GM12892 (cell line): ENCODE measurements at places on chromosomes 12 and 14.
A peak's percentile ranks its signal among the peaks of the same experiment; 100 is the strongest.

DNA sequence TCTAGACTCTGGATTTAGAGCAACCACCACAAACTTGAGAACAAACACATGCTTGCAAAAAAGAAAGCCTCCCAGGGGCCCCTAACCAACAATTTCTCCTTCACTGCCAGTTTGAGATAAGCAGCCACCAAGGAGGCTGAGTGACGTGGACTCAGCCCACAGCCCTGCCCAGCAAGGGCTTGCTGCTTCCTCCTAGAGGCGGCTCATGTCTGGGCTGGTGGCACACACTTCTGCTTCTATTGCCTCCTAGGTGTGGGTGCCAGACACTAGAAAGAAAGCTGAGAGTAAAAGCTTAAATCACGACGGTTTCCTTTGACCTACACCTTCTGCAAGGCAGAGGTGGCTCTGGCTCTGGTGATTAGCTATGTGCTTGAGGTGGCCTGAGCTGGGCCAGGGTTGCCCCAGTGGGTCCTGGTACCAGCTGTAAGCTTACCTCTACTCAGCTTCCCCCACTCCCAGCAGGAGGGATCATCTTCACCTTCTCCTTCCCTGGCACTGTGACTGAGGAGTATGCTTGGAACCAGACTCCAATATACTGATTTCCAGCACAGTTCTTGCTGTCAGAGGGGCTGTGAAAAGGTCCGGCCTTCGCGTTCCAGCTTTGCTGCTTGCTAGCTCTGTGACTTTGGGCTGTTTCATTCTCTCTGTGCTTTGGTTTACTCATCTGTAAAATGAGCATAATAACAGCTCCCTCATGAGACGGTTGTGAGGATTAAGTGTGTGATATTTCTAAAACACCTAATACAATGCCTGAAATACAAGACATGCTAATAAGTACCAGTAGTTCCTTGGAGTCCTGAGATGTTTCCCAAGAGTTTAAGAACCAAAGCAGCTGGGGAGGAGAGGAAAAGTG is 89.7 kb upstream of the PARP11 start:
- no peak for DNase-seq

DNA sequence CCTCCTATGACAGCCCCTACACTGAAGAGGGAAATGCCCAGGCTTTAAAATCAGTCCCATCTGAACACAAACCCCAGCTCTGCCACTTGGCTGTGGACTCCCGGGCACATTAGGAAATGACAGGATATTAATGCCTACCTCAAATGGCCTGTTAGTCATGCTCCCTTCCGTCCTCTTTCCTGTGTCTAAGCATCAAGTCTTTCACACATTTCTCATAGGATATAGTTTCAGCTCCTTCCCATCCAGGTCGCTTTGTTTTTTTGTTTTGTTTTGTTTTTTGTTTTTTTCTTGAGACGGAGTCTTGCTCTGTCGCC is 16.1 kb downstream of the PLEK2 start:
- DNase-seq: no peak

DNA sequence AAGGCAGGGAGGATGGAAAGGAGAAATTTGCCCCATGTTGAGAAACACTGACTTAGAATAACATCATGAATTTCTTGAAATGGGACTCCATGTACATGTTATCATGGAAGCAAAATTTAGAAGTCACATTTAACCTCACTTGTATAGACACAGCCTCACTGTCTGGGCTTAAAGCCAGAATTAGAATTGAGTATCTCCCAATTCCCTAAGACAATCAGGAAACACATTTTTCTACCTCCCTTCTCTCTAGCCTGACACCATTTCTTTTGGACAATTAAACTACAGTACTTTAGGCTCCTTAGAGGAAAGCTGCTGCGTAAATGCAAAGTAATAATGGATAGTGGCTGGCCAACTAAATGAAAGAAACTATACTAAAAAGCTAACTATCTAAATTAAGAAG is 795.5 kb downstream of the C12orf50 start:
- no peak for DNase-seq

DNA sequence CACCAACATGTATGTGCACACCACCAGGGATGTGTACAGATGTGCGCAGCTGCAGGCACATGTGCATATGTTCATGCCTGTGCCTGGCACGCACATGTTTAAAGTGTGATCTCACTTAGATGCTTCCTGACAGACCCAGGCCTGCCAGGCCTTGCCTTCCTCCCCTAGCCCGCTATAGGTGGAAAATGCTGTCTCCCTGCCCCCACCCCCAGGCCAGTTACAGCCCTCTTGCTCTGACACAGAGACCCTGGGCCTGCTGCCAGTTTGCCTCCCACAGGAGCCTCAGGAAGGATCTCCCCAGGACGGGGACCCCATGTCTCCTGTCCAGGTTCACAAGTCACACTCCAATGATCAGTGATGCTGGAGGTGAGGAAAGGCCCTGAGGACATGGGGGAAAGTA is 21.6 kb downstream of the FIGNL2 start:
- DNase-seq: no peak

- no peak for DNase-seq
Observed at GRCh38 chr12:108187831-108188230, 58.7 kb downstream of the WSCD2 start.

- DNase-seq: no peak
Observed at GRCh38 chr14:91884664-91885063, 17.3 kb upstream of the TC2N start.

GRCh38 chr12:124399622-124400021 is 104.7 kb downstream of the RFLNA start:
- peak; percentile 62 for DNase-seq

- no peak for DNase-seq
Observed at GRCh38 chr12:124726596-124727263, 136.9 kb downstream of the SCARB1 start.

DNA sequence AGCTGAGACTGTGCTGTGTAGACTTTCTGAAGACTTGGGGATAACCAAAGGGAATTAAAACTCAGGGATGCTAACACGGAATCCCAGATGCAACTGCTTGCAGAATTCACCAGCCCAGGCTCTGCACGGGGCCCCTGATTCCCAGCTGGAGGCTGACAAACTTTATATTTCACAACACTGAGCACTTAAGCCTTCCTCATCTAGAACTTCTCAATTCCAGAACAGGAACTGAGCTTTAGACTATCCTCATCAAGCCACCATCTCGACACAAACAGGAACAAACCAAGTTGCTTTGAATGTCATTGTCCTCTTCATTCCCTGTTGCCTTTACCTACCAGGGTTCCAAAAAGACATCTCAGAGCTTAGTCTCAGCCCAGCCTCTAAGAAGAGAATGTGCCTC is 22.2 kb downstream of the CCDC63 start:
- no peak for DNase-seq

DNA sequence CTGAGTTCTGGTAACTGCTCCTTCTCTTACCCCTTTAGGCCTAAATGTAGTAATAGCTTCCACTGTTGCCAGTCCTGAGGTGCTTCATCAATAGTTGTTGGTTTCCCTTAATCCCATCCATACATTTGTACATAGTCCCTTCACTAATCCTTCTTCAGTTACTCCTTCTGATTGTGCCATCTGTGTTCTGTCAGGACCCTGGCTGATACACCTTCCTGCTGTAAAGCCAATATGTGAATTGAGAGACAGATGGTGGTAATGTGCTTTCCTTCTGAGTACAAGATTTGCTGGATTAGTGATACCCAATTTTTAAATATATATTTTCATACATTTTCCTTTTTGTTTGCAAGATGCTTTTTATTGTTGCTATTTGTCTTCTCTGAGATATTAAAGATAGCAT is 66.4 kb downstream of the OTOGL start:
- DNase-seq: no peak

GRCh38 chr14:66974397-66975025 is 214.7 kb upstream of the GARIN2 start:
- no peak for DNase-seq

DNA sequence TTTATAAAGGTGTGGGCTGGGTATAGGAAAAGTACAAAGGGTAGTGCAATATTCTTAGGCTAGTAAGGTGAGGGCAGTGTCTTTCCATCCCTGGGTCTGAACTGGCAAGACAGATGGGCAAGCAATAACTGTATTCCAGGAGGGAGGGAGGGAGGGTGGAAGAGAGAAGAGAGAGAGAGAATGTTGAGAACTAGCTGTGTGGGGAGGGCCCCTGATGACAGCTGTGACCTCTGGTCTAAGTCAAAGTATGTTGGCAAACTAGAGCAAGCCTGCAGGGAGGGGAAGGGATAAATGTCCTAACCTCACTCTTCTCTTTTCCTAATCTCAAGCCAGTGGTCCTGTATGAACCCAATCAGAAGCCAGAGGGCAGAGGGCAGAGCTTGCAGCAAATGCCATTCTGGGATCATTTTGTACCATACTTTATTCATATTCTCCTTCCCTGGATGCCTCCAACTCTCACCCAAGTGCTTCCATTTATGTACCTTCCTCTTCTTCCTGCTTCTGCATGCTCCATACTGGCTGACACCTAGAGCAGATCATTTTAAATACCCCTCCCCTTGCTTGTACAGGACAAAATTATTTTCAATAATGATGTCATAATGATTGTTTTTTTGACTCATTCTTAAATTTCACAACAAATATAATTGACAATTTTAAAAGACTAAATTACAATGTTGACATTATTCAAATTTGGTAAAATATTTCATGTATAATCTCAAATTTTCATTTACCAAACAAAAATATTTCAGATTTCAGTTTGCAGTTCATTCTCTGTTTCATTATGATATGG is 75.9 kb downstream of the AKAP6 start:
- no peak for DNase-seq

GRCh38 chr12:124995200-124995961 is 1.9 kb downstream of the BRI3BP start:
- no peak for DNase-seq

GRCh38 chr12:12997734-12998133 is 2.3 kb downstream of the HEBP1 start:
- DNase-seq: no peak

GRCh38 chr14:21768116-21768874 is 94.7 kb upstream of the OR4E1 start:
- no peak for DNase-seq

- DNase-seq: no peak
Observed at GRCh38 chr12:2290516-2291065, 237.8 kb downstream of the CACNA1C start.

- DNase-seq: no peak
Observed at GRCh38 chr12:124949779-124950728, 35.6 kb upstream of the UBC start.

DNA sequence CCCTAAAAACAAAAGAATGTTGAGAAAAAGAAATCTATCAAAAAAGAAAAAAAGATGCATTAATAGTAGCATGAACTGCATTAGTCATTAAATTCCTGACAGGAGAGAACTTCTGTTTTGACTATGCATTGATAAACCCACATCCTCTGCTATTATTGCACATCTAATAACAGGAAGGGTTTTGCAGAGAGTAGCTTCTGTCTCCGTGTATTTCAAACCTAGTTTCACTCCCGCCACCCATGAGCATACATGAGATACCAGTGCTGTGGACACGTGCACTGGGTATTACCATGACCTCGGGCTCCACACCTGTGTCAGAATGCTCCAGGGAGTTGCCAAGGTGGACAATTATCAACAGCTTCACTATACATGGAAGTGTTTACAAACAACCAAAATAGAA is 449.1 kb upstream of the SOX5 start:
- DNase-seq: no peak

DNA sequence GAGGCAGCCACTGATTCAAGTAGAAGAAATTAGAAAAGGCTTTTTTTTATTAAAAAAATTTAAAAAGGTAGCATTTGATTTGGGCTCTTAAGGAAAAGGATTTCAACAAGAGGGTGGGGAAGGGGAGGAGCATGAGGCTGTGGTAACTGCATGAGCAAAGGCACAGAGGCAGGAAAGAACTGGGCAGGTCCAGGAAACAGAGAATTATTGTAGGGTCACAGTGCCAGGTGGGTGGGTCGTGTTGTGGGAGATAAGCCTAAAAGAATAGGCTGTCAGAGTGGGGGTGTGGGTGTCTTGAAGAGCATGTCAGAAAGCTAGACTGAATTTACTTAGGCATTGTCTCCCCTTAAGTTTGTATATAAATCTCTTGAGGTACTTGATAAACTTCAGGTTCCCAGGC is 7.8 kb downstream of the LIMA1 start:
- no peak for DNase-seq

GRCh38 chr12:98752726-98753125 is 107.6 kb downstream of the APAF1 start:
- no peak for DNase-seq

- DNase-seq: no peak
Observed at GRCh38 chr14:74867673-74868072, 8.3 kb downstream of the PROX2 start.

DNA sequence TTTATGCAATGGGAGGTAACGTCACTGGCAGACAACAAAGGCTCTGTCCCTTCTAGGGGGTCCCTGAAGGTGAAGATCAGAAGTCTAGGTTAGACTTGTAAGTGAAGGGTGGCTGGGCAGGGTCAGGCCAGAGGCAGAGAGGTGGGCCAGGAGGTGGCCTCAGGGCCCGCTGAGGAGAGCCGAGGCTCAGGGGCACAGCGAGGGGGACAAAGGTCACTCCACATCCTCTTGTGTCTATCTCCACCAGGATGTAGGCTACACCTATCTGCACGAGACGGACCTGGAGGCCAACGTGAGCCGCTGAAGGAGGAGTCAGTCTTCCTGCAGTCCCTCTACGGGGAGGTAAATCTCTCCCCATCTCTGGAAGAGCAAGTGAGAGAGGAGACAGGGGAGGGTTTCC is 20.3 kb downstream of the KRT85 start:
- no peak for DNase-seq

DNA sequence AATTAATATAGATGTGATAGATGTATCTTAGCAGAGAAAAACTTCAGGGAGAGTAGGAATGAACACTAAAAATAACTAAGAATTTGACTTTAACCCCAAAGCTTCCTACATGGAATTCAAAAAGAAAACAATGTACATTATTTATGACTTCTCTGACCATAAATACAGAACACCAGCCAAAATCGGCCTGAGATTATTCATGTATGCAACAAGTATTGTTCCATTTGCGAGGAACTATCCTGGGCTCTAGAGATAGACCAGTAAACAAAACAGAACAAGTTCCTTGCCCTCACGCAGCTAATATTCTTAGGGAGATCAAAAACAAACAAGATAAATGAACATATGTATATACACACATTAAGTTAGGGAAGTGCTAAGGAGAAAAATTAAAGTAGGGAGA is 432.3 kb upstream of the SOX5 start:
- no peak for DNase-seq

DNA sequence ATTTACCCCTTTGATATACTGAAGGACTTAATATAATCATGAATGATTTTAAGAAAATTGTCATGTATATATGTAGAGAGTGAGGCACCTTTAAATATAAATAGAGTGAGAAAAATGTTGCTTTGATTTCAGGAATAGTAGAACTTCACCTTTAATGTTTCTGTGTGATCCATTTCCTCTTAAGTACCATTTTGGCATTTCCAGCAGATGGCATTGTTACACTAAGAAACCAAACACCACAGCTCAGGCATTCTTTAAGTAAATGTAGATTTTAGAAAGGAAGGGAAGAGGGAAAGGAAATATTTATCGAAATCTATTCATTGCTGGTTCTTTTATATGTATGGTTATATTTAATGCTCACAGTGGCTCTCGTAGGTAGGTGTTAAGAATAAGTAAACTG is 556.7 kb upstream of the FBXO33 start:
- no peak for DNase-seq

DNA sequence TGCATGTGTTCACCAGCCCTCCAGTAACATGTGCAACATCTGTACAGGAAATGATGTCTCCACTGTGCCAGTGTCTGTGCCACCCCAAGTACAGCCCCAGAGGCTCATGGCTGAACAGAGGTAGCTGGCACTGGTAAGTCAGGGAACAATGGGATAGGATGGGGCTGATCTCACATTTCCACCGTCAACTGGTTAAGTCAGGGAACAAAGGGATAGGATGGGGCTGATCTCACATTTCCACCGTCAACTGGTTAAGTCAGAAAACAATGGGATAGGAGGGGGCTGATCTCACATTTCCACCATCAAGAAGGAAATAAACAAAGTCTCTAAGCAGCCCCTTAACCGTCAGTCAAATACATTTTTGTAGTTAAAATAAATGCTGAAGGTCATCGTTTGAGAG is 246.6 kb downstream of the TMEM132D start:
- no peak for DNase-seq
